H9 (cell line): ENCODE measurements at places on chromosomes 3 and 15.

- H3K27me3 ChIP-seq = no peaks in the 10 kb centered on the region
- no peak for DNase-seq
- H3K36me3 ChIP-seq = no peaks in the 10 kb centered on the region
- H3K4me3 ChIP-seq = no peak overlapping the region
These were observed 10.8 kb downstream of the MINAR1 start for GRCh38 chr15:79442911-79443310.

DNA sequence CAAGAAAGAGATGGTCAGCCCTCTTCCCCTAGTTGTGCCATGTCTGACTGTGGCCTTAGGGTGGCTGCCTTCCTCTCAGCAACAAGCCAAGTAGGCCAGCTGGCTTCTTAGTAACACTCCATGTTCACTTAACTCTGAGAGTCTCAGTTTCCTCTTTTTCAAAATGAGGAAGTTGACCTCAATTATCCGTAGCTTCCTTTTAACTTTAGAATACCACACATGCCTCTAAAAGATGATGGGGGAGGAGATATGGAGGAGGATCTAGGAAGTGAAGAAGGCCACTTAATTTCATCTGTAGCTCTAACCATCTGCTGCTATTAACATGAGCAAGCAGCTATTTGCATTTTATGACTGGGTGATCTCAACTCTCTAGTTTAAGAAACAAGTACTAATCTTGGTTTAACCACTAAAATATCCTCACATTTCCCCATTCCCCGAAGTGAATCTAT is 32.9 kb downstream of the CD200R1L start:
- H3K27me3 ChIP-seq = no peaks in the 10 kb centered on the region
- no peak overlapping the region for H3K27ac ChIP-seq
- DNase-seq = no peak
- H3K4me1 ChIP-seq = no peaks in the 10 kb centered on the region

GRCh38 chr15:80549191-80549590 is 145.0 kb downstream of the ARNT2 start:
- DNase-seq = no peak
- no peak overlapping the region for H3K27ac ChIP-seq
- H3K36me3 ChIP-seq = no peaks in the 10 kb centered on the region
- no peaks in the 10 kb centered on the region for H3K27me3 ChIP-seq

DNA sequence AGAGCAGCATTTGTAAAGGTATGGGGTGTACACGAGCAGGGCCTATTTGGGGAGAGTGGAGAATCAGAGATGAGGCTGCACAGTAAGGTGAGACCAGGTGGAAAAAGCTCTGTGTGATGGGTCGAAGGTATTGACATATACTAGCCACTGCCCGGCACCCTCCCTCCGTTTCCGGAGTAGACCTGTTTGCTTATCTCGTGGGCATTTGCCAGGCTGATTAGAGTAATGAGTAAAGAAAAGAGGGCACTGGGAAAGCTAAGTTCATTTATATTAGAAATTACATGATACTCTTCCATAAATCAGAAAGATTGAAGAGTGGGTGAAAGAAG is 46.2 kb upstream of the ATG7 start:
- no peak for DNase-seq
- no peak overlapping the region for H3K4me3 ChIP-seq
- H3K27ac ChIP-seq = no peak overlapping the region
- no peaks in the 10 kb centered on the region for H3K36me3 ChIP-seq
- H3K4me1 ChIP-seq = no peaks in the 10 kb centered on the region

DNA sequence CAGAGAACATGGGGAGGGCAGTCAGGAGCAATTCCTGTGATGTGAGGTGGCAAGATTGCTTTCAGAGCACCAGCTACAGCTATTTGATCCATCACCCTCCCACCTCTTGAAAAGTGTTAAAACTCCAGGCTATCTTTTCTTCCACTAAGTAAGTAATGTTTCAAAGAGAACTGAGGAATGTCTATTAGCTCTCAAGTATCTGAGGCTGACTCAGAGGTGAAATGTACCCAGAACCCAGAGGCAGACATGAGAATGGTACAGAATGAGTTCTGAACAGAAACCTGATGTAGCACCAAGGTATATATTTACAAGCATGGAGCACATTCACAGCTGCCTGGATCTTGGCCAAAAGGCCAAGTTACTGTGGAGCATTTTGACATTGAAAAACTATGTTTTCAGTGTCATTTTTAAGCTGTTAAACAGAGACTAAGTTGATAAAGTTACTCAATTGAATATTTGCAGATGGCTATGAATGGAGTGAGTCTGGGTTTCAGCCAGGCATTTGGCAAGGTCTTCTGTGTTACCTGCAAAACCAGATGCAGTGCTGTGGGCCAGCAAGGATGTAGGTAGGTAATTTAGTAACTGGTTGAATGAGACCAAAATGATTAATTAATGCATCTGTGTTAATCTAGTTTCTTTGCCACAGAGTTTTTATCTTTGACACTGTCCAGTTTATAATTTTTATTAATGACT is 227.7 kb upstream of the CD96 start:
- H3K27me3 ChIP-seq = no peaks in the 10 kb centered on the region
- H3K4me3 ChIP-seq = no peak overlapping the region
- no peaks in the 10 kb centered on the region for H3K36me3 ChIP-seq
- no peak overlapping the region for H3K27ac ChIP-seq

GRCh38 chr3:121722411-121722810 is 27.1 kb downstream of the GOLGB1 start:
- no peaks in the 10 kb centered on the region for H3K4me1 ChIP-seq
- DNase-seq = no peak
- H3K36me3 ChIP-seq = peaks cover 27% of the 10 kb centered on the region
- no peak overlapping the region for H3K27ac ChIP-seq

GRCh38 chr3:4809922-4810321 is 169.3 kb upstream of the BHLHE40 start:
- H3K4me1 ChIP-seq = no peaks in the 10 kb centered on the region
- DNase-seq = no peak
- H3K27ac ChIP-seq = no peak overlapping the region

DNA sequence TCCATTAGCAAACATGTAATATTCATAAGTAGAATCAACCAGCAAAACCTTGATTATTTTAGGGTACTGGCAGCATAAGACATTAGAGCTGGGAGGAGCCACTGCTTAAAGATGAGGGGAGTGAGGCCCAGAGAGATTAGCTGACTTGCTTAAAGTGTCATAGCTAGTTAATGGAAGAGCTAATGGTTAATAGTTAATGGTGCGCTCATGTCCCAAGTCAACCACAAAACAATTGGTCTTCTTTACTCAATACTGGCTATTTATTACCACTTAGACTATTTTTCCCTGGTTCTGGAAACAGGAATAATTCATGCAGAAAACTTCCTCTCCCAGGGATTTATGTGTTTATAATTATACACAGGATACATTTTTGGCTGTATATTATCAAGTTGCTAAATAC is 33.1 kb downstream of the EIF4E3 start:
- H3K4me3 ChIP-seq = no peak overlapping the region
- DNase-seq = no peak
- no peaks in the 10 kb centered on the region for H3K27me3 ChIP-seq
- no peak overlapping the region for H3K27ac ChIP-seq
- no peaks in the 10 kb centered on the region for H3K36me3 ChIP-seq
